D721Med (cell line): ENCODE measurements at places on chromosomes 16 and 17.

GRCh38 chr17:76726776-76727718 lies at the start of gene METTL23:
Gene METTL23, plus strand, starts transcription at chr17:76726839. Its CDS starts 2,872 bp downstream, at chr17:76729711.
- no peak for DNase-seq

DNA sequence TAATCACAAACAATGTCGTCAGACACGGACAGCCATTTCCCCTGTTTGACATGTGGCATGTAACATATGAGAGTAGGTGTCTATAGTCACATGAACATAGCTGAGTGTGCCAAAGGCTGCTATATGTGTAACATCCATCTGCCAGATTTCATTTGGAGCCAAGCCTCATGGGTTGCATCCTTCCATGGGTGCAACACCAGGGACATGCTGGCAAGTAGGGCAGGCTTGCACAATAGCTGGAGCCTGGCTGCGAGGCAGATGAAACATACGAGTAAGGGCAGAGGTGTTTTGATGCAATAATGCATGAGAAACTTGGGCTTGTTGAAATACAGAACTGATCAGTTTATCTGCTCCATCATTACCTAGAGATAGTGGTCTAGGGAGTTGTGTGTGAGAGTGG lies 9.0 kb upstream of the ZNF689 start:
- no peak for DNase-seq

GRCh38 chr17:77498791-77499698 lies 358.3 kb downstream of the SEC14L1 start:
- no peak for DNase-seq

GRCh38 chr17:76570877-76571471 lies 14.7 kb downstream of the ST6GALNAC2 start:
- DNase-seq, result no peak

DNA sequence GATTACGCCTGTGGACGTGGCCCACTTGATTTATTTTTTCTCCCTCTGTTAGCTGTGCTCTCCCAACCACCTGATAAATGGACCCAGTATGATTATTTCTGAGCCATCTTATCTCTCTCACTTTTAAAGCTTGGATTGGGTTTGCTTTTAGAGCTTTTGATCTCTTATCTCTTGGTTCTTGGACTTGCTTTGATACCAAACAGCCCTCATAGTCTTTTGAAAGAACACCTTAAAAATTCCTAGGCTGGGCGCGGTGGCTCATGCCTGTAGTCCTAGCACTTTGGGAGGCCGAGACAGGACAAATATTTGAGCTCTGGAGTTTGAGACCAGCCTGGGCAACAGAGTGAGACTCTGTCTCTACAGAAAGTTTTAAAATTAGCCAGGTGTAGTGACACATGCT lies 25.8 kb downstream of the SMTNL2 start:
- no peak for DNase-seq
